ENCODE measurements at places on chromosomes 2 and 18. TPM values are rescaled to one million over a fixed set of nuclear protein-coding genes. Genes with fewer than 3 reads are reported as not detected.

Gene SGPP2
- total RNA-seq: 0.23 TPM

Gene PRSS56
- 0.09 TPM for total RNA-seq

Gene EPB41L3
- 59.9 TPM for total RNA-seq

Gene DSEL
- total RNA-seq: 6.4 TPM

Gene IL1R2
- total RNA-seq: not detected

Gene KCMF1
- 62.2 TPM for total RNA-seq

Gene TEKT4
- total RNA-seq: not detected

Gene RFTN2
- 9.9 TPM for total RNA-seq

Gene CMPK2
- total RNA-seq: 4.5 TPM

Gene SPATA3
- total RNA-seq: not detected

Gene LAMA3
- 6.7 TPM for total RNA-seq

Gene SNX17
- 88.2 TPM for total RNA-seq

Gene CHRNA1
- not detected for total RNA-seq

Gene LYG2
- total RNA-seq: not detected

Gene SCN9A
- 1.5 TPM for total RNA-seq

Gene GPR45
- total RNA-seq: not detected

Gene ATP6V1B1
- 0.66 TPM for total RNA-seq

Gene CDKL4
- total RNA-seq: 0.60 TPM

Gene GAD1
- total RNA-seq: 0.31 TPM

Gene DNAH7
- total RNA-seq: 0.71 TPM

Gene HOXD4
- 0.67 TPM for total RNA-seq

Gene NTSR2
- not detected for total RNA-seq

Gene RESP18
- total RNA-seq: not detected

Gene RBMS1
- total RNA-seq: 128 TPM

Gene WNT6
- total RNA-seq: 118 TPM

Gene ELOA2
- not detected for total RNA-seq

Gene FTCDNL1
- 2.1 TPM for total RNA-seq

Gene OSBPL6
- 3.1 TPM for total RNA-seq

Gene SCYGR4
- total RNA-seq: not detected

Gene AUP1
- total RNA-seq: 86.8 TPM

Gene OTOS
- not detected for total RNA-seq

Gene FBXO48
- total RNA-seq: 0.77 TPM

Gene SEPTIN10
- total RNA-seq: 69.1 TPM

Gene IL18RAP
- total RNA-seq: not detected

Gene UGT1A3
- total RNA-seq: not detected

Gene SCG2
- total RNA-seq: 2.3 TPM

Gene KLHL41
- total RNA-seq: 0.56 TPM

Gene GAREM1
- 9.5 TPM for total RNA-seq

Gene DGUOK
- total RNA-seq: 66.8 TPM

Gene MIB1
- total RNA-seq: 83.6 TPM

Gene SCLY
- 20.4 TPM for total RNA-seq

Gene ATG16L1
- total RNA-seq: 20.0 TPM

Gene SAG
- not detected for total RNA-seq

Gene CFAP221
- total RNA-seq: 4.5 TPM

Gene IL1F10
- total RNA-seq: not detected

Gene MTIF2
- 22.8 TPM for total RNA-seq

Gene ZNF142
- 34.1 TPM for total RNA-seq

Gene SERPINB11
- total RNA-seq: not detected

Gene ZNF396
- 1.8 TPM for total RNA-seq

Gene CAB39
- total RNA-seq: 39.2 TPM

Gene ADD2
- 1.3 TPM for total RNA-seq

Gene CHRNG
- not detected for total RNA-seq

Gene AQP12B
- not detected for total RNA-seq

Gene ANKRD29
- total RNA-seq: 2.4 TPM

Gene PKDCC
- total RNA-seq: 131 TPM

Gene LAMA1
- total RNA-seq: 99.8 TPM
